ENCODE measurements at places on chromosomes 7 and 10.
A peak's percentile ranks its signal among the peaks of the same experiment; 100 is the strongest.

- no peak for DNase-seq
These were observed 10.0 kb downstream of the FOXK1 start for GRCh38 chr7:4692055-4692454.

DNA sequence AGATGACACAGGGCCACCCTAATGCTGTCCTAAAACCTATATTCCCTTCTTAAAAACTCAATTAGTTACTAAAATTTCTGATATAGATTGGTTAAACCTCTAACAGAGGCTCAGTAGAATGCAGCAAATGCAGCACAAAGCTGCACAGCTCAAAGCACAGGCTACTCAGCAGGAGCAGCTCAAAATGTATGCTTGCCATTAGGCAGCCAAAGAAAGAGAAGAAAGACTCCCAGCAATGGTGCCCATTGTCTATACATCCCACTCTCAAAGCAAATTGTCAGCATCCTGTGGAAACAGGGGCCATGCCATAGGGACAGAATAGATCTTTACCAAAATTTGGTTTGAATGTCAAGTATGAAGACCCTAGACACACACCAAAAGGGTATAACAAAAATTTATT is 73.5 kb downstream of the TFPI2 start:
- DNase-seq: no peak

DNA sequence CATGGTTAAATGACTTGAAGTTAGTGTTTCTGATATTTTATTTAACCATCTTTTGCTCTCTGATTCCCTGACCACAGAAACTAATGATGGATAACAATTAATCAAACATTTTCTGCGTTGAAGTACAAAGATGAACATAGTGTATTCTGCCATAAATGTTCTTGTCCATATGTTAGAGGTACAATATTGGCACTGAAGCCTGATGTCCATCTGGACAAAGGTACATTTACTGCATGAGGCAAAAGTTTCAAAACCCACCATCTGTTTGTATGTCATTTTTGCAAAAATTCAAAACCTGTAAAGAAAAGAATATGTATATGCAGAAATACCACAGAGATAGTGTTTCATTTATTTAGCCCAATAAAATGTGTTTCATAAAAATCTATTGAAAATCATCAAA is 861.5 kb downstream of the ANKRD7 start:
- no peak for DNase-seq

GRCh38 chr7:15684111-15684800 is 2.2 kb downstream of the MEOX2 start:
- no peak for DNase-seq

DNA sequence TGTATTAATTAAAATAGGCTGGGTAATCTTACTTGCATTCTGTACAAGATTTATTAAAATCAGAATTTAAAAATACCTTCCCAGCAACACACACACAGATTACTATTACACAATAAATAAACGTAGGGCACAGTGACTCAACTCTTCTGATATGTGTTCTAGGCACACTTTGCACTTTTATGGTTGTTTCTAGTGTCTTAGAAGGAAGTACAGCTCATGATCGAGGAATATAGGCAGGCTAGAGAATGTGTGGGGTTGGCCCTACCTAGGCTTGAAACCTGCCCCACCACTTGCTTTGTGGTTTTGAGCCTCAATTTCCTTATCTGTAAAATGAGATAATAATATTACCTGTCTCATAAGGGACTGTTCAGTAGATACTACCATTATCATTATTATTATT is 30.5 kb downstream of the ARMC3 start:
- DNase-seq: no peak

DNA sequence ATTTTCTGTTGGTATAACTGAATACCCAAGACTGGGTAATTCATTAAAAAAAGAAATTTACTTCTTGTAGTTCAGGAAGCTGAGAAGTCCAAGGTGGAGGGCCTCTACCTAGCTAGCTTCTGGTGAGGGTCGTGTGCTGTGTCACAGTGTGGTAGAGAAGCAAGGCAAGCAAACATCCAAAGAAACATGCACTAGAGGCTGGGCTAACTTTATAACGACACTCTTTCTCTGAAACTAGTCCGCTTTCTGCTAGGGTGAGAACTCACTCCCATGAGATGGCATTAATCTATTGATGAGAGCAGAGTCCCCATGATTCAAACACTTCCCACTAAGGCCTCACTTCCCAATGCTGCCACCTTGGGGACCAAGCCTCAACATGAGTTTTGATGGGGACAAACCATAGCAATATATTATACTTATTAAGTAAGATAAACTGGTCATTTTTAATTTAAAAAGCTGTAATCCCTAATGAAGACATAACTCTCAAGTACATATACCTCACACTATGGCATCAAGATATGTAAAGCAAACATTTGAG is 50.8 kb downstream of the PHYHIPL start:
- peak; percentile 4 for DNase-seq

DNA sequence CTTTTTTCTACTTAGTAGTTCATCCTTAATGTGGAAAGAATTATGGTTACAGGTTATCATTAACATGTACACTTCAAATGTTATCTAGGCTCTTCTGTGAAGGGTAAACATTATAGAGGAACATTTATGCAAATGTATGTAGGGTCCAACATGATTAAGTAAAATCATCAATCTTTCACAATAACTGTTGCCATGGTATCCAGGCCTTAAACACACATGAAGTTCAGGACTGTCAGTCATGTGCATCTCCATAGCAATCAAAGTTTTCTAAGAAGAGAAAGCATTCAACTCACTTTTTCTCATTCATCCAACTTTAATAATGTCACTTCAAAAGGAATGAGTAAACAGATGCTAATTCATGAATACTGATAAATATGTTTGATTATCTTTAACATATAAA is 83.6 kb downstream of the DNAJC1 start:
- no peak for DNase-seq

- no peak for DNase-seq
These were observed 609.0 kb upstream of the FOXK1 start for GRCh38 chr7:4073052-4073451.

DNA sequence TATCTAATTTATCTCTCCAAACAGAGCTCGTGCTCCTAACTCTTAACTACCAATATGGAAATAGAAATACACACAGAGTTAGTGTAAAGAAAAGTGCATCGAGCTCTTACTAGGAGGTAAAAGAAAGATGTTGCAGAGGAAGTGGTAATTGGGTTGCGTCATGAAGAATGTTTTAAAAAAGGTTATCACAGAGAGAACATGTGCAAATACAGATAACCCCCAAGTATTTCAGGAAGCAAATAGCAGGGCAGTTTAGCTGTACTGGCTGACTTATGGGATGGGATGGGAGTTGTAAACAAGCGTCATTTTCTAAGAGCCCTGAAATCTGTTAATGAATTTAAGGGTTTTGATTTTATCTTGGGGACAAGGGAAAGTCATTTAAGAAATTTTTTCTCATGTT is 153.9 kb downstream of the AGMO start:
- no peak for DNase-seq

GRCh38 chr7:20064974-20065862 is 152.0 kb downstream of the MACC1 start:
- peak; percentile 79 for DNase-seq

DNA sequence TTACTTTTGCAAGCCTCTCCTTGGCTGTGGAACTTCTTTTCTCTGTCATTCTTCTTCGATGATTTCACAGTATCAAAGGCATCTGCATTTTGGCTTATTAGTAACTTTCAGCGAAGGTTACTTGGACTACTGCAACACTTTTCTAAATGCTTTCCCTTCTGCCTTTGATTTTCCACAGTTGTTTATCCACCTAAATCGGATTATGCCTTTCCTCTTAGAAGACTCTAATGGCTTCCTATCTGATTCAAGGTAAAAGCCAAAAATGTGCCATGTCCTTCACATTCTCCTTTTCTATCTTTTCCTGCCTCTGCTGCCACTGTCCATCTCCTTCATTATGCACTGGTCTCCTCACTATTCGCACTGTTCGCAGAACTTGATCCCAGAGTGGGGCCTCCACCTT is 1606.3 kb upstream of the LRRTM3 start:
- no peak for DNase-seq

GRCh38 chr10:102645388-102645740 is 1.1 kb downstream of the TRIM8 start:
- DNase-seq: peak; percentile 76

DNA sequence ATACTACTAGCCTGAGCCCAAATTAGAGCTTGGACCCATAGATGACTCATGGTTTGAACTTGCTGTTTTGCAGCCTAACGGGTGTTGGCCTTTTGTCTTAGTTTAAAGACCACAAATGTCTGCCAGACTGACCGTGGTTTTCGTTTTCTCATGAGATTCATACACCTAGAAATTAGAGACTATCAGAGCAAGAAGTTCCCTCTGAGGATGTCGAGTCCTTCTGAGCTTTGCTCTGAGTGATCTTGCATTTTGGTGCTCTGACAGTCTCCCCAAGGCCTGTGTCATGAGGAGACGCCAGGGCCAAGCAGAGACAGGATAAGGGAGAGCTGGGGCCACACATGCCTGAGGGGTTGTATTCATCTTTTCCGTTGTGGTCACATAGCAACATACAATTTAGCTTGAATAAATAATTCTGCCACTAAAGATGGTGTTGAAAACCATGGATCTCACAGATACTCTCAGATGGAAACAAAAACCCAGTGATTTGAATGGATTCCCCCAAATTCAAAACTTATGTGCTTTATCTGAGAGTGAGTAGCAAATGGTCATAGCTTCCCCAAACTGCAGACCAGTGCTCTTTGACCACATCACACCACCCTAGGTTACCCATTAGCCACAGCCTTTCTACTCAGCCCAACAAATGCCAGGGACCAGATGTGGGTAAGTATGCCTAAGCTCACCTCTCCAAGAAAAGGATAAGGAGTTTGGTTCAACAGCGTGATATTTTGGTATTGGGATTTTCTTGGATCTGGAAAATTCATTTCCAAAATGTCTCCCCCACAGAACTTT is 762.0 kb upstream of the IGFBP3 start:
- DNase-seq: peak; percentile 73

Data from GM12865 (cell line).